ENCODE measurements at places on chromosomes 1 and 21. TPM values are rescaled to one million over a fixed set of nuclear protein-coding genes. Genes with fewer than 3 reads are reported as not detected.

DNA sequence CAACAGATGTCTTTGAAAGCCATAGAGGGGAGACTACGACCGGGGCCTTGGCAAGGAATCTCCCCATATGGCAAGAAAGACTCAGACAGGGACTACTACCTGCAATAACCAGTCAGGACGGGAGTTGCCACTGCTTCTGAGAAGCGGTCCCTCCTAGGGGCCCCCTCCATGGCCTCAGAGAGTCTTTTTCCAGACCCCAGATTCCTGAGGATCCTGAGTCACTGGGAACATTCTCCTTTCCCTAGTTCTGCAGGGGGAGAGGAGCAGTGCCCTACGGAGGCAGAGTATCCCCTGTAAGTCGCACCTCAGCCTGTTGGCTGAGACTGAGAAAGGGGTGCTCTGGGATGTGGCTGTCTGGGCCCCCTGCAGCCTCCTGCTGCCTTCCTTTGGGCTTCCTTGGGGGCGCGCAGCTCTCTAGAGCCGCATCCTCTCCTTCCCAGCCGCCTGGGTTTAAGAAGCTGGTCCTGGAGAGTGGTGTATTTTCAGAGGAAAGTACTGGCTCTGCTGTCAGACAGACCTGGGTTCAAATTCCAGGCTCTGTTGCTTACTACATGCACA is 7.8 kb downstream of the GLIS1 start:
- DNase-seq = no peak
- no peaks in the 10 kb centered on the region for H3K4me1 ChIP-seq
- H3K27me3 ChIP-seq = peaks cover 2% of the 10 kb centered on the region
- no peak overlapping the region for H3K27ac ChIP-seq
- H3K36me3 ChIP-seq = no peaks in the 10 kb centered on the region
- no peak overlapping the region for H3K4me3 ChIP-seq

DNA sequence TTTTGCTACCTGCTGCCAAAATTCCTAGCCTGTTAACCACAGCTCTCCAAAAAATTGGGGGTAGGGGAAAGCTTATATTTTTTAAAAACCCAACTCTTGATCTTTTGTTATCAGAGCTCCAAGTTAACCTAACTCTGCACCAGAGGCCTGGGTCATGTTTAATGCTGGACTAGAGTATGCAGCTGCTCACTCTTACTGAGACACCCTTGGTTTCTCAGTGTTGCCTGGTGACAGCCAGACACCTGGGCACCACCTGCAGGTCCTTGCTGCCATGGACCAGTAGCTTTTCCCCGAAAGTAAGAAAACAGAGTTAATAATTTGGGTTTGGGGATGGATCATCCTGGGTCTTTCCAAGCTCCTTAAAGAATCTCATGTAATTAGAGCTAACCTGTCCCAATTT is 30.1 kb downstream of the KCNJ6 start:
- no peak for DNase-seq
- H3K27me3 ChIP-seq = peaks cover 3% of the 10 kb centered on the region
- H3K36me3 ChIP-seq = no peaks in the 10 kb centered on the region
- H3K4me3 ChIP-seq = no peak overlapping the region
- no peaks in the 10 kb centered on the region for H3K4me1 ChIP-seq

FCER1G gene
- total RNA-seq = 5.1 TPM

LHX8 gene
- total RNA-seq = not detected

DNA sequence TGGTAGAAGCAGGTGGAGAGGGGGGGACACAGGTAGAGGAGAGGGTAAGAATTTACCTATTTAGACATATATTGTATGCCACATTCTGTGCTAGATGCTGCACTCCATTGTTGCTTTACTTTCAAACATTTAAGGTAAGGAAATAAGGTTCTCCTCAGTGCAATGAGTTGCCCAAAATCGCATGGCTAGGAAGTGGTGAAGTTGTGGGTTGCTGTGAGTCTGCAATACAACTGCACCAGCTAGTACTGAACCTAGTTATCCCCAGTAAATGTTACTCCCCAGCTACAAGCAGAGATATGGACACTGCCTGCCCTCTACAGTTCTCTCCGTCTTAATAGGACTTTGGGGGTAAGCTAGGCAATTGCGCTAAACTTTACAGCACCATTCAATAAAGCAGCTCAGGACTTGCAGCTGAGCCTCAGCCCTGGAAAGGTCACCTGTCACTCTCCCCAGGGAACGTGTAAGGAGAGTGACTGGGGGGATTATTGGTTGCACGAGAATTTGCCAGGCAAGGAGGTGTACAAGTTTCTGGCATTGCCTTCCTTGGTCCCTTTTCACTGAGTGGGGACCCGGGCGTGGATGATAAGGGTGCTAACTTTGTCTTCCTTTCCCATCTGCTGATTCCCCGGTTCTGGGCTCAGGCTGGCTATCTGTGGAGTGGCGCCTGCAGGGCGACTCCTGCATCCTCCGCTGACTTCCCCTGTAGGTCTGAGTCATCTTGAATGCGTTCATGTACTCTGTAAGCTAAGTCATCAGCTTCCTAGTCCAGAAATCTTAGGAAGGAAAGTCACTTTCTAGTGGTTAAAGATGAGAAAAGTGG is 71.3 kb upstream of the CNTN2 start:
- no peak overlapping the region for H3K4me3 ChIP-seq
- no peak overlapping the region for H3K27ac ChIP-seq
- H3K4me1 ChIP-seq = no peaks in the 10 kb centered on the region
- no peak for DNase-seq
- H3K27me3 ChIP-seq = no peaks in the 10 kb centered on the region

DNA sequence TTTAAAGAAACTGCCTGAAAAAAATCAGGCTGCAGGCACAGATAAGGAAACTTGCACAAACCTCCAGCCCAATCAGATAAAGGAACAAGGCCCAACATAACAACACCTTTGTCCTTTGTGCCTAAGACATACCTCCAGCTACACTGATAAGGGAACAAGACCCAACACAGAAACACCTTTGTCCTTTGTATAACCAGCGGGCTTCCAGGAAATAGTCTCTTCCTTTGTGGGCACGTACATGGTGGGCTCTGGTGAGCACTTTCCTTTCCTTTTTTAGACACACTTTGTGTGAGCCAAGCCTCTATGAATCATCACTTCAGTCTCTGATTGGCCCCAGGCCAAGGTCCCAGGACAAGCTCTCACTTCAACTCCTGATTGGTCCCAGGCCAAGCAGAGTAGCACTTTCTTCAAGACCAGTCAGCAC is 23.6 kb downstream of the ZNF670 start:
- H3K27me3 ChIP-seq = no peaks in the 10 kb centered on the region
- H3K4me3 ChIP-seq = no peak overlapping the region
- H3K36me3 ChIP-seq = no peaks in the 10 kb centered on the region
- no peak for DNase-seq

GOLT1A gene
- total RNA-seq = not detected

PGD gene
- total RNA-seq = 115 TPM

UBXN10 gene
- 0.38 TPM for total RNA-seq

TARBP1 gene
- total RNA-seq = 34.8 TPM

SERTAD4 gene
- total RNA-seq = not detected

- H3K4me3 ChIP-seq = no peak overlapping the region
- no peaks in the 10 kb centered on the region for H3K4me1 ChIP-seq
- no peaks in the 10 kb centered on the region for H3K27me3 ChIP-seq
- no peaks in the 10 kb centered on the region for H3K36me3 ChIP-seq
- no peak for DNase-seq
These were observed 74.9 kb upstream of the BCL10 start for GRCh38 chr1:85351202-85351828.

GRCh38 chr1:53127546-53127945 is 14.9 kb downstream of the SLC1A7 start:
- H3K4me1 ChIP-seq = no peaks in the 10 kb centered on the region
- no peak for DNase-seq

KRTAP13-2 gene
- total RNA-seq = not detected
